GM20000 (cell line): ENCODE measurements at places on chromosomes 6 and 20.

DNA sequence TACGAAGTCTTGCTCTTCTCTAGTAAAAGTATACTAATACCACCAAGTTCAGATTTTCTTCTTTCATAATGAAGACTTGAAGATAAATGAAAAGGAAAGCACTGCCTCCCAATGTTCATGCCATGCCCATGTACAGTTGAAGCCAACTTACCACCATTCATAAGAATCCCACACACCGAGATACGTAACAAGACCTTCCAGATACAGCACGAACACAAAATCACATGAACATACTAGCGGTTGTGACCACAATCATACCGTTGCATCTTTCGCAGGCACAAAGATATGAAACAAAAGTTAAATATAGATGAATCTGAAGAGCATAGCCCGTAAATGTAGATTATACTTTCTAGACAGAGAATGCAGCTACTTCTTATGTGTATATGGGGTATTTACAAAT lies 412.5 kb downstream of the CBLN4 start:
- DNase-seq: no peak

GRCh38 chr6:2760882-2761842 lies 4.0 kb upstream of the WRNIP1 start:
- DNase-seq: no peak

DNA sequence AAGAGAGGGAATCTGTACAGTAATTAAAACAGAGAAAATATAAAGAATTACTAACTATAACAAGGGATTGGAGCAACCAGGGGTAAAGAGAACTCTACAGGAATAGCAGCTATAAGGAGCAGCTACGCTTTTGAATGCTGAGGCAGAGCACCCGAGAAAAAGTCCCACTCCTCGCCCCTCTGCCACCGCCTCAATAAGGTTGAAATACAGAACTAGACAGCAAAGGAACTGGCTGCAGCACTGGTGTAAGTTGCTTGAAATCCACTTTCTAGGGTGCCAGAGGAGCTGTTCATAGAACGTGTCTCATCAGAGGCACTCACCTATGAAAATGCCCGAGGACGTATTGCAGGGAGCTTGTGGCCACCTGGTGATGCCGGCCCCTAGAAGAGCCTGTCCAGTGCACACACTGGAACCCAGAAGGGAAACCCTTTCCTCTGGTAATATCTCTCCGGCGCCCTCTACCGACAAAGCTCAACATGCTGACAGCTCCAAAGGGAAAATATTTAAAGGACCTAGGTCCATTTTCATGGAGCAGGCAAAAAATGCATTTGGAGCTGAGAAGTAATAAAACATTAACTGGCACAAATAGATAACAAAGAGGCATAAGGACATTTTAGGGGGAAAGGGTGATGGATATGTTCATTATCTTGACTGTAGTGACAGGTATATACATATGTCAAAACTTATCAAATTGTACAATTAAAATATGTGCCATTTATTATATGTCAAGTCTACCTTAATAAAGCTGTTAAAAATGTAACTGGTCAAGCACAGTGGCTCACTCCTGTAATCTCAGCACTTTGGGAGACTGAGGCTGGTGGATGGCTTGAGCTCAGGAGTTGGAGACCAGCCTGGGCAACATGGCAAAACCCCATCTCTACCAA lies 137.4 kb upstream of the HDAC2 start:
- peak; percentile 36 for DNase-seq

DNA sequence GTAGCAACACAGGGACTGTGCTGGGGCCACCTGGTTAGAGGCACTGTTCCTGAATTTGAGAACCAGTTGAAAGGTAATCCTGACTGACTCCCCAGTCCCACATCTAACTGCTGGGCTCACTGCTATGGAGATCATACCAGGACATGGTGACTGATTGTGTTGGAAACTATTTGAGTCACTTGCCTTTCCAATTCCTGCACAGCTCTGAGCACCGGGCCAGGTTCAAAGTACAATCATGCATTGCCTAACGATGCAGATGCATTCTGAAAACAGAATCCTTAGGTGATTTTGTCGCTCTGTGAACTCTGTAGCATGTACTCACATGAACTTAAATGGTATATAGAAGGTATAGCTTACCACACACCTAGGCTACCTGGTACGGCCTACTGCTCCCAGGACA lies 215.3 kb downstream of the BMP7 start:
- no peak for DNase-seq

GRCh38 chr6:106112433-106112832 lies 26.3 kb downstream of the PRDM1 start:
- no peak for DNase-seq

DNA sequence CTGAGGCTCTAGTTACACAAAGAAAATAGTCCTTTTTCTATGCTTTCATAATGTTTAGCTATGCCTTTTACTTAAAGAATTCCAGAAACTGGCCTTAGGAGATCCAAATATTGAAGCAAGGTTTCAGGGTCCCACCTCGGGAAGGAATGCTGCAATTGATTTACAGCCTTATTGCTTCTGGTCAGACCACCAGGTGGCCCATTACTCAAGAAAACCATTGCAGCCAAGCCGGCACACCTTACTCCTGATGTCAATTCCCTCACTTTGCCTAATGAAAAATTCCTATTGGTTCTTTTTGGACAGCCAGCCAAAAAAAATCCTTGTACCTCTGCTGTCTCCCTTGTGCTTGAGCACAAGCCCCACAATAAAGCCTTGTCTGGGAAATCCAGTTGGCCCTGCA lies 173.9 kb downstream of the LMBRD1 start:
- no peak for DNase-seq

DNA sequence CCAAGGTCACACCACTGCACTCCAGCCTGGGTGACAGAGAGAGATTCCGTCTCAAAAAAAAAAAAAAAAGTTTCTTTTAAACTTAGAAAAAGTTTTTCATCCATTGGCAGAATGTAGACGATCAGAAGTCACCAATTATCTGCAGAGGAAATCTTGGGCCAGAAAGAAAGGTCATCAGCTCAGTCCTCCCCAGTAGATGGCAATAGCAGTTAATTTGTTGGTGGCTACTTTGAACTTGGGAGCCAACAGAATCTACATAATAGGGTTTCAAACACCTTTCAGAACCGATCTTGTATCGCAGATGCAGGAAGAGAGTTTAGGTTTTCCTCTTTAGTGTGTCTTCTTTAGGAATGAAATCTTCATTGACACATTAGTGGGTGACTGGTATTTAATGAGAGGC lies 41.7 kb downstream of the LBP start:
- DNase-seq: no peak

GRCh38 chr20:45206725-45207124 lies at the start of gene SEMG1:
Gene SEMG1 (plus strand): TSS chr20:45207033. CDS start chr20:45207054, 21 bp downstream.
- DNase-seq: no peak

GRCh38 chr20:58225452-58226200 lies 2.8 kb downstream of the ANKRD60 start:
- no peak for DNase-seq

DNA sequence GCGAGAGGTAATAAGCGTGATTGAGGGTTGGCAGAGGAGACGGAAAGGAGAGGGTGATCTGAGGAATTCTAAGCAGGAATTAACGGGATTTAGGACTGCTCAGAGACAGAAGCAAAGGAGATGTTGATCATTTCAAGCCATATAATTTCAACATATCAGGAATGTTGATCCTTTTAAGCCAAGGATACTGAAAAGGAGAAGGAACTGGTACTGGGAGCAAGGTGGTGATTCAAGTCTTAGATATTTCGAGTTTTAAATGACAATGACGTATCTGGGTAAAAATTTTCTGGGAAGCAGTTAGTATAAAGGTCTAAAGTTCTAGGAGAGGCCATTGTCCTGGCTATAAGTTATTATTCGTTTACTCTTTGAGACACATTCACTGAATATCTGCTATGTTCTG lies 91.3 kb upstream of the OGFRL1 start:
- no peak for DNase-seq
